ENCODE measurements at places on chromosomes 16 and 17.
A peak's percentile ranks its signal among the peaks of the same experiment; 100 is the strongest.

DNA sequence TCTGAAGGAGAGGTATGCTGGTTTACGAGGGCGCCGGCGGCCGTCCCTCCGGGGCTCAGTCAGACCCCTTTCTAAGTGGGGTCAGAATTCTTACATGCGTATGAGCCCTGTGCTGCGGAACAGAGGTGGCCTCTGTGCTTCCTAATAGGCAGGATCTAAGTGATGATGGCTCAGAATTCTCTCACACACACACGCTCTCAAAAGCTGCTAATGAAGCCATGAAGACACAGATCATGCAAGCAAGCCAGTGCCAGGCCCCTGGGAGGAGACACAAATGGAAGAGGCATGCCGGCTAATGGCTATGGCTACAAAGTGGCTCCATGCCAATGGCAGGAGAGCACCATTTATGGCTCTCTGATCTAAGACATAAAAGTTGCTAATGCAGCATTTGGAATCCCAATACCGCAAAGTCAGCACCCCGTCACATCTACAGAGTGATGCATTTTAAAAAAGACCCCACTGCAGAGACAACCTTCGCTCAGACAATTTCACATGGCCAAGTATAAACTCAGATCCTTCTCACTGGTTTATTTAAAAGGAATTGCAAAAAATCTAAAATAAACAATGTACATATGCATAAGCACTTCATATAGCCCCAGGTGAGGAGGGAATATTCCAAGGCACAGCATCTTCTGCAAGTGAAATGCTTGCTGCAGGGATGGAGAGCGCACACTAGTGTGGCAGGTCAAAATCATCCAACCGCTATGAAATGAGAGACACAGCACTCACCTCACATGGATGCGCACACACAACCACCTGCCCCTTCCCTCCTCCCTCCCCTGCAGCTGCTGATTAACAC, 24.5 kb downstream of the NPLOC4 start:
- no peak for DNase-seq

- no peak for DNase-seq
Observed at GRCh38 chr17:53449324-53449723, 373.4 kb upstream of the KIF2B start.

DNA sequence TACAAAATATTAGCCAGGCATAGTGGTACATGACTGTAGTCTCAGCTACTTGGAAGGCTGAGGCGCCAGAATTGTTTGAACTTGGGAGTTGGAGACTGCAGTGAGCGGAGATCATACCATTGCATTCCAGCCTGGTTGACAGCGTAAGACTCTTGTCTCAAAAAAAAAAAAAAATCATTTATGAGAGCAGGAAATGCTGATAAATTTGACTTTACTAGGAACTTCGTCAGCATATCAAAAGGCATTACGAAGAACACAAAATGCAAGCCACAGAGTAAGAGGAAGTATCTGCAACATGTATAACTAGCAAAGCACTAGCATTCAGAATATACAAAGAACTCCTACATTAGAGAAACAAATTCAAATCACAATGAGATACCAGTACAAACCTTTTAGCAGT, 279.3 kb downstream of the ZFHX3 start:
- DNase-seq = no peak

DNA sequence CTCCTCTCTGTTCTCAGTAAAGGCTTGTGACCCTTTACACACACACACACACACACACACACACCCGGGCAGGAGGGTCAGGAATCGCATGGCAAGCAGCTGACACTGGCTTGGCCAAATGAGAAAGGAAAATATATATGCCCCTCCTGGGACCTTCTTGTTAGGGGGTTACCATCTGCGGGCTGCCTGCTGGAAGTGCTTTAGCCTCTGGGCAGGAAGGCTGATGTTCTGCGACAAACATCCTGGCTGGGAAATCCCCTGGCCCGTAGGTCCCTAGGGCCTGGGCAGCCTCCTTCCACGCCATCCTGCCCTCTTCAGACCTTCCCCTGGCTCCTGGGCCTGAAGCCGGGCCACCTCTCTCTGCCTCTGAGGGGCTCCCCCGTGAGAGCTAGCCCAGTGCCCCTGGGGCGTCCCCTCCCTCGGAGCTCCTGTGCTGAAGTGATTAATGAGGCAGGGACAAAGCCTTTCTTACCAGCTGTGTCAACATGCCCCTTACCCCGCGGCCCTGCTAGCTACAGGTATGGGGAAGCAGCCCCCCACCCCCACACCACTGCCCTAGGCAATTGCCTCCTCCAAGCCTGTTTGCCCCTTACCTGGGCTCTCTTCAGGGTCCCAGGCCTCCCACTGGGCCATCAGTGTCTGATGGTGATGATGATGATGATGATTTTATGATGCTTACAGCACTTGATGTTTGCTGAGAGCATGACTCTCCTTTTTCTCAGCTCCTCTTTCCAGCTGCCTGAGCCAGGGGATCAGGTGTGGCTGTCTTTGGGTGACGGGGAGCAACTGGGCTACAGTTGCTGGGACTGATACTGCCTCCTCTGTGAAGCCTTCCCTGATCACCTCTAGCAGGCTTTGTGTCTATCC, 32.8 kb upstream of the ETV4 start:
- DNase-seq = peak; percentile 48

DNA sequence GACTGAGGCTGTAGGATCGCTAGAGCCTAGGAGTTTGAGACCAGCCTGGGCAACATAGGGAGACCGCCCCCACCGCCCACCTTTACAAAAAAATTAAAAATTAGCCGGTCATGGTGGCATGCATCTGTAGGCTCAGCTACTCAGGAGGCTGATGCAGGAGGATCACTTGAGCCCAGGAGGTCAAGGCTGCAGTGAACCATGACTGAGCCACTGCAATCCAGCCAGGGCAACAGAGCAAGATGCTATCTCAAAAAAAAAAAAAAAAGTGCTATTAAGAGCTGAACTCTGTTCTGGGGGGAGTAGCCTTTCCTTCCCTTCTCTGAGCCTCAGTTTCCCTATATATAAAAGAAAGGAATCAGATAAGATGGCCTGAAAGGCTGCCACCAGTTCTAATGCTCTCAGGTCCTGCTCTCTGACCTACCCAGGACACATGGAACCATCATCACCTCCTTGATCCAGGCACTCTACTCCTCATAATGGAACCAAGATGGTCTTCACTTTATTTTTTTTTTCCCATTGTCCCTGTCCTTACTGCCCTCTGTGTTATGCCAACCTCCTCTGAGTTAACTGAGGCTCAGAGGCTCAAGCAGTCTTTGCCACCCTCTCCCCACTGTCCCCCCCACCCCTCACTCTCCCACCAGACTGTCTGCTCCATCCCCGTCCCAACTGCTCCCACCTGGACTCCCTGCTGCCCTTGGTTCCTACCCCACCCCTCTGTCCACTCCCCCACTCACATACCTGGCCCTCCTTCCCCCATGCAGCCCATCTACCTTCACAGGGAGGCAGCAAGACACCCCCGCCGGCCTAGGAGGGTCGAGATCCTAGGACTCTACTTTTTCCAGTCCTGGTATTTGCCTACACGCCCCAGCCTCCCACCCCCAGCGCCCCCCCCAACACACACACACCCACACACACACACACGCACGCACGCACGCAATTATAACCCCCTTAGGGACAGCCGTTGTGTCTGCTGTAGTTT, 23.8 kb upstream of the EIF1 start:
- DNase-seq = no peak

DNA sequence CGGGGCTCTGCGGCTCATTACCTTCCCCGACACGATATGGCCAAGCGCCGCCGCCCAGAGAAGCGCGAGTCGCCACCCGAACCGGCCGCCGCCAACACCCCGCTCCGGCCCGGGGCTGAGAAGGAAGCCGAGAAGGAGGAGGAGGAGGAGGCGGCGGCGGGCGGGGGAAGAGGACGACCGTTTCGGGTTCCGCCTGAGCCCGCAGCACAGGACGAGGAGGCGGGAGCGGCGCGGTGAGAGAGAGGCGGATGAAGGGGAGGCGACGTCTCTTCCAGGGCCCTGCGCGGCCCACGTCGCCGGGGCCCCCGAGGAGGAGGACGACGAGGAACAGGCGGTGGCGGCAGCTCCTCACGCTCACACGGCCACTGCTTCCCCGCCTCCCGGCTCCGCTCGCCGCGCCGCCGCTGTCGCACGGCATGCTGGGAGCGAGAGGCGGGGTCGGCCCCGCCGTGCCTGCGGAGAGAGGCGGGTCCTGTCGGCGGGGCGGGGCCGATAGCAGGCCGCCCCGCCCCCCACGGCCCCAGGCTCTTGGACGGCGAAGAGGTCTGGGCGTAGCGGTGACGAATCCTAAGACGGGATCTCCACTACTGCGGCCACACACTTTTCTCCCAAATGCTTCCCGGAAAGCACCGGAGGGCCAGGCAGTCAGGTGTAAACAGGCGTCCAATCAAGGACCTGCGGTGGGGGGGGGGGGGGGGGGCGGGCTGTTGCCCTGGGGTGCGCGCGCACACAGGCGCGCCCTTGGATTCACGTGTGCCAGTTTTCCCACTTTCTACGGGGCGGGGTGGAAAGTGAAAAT, 97.3 kb upstream of the METTL9 start:
- peak; percentile 95 for DNase-seq

GRCh38 chr16:80984124-80984892, 22.4 kb downstream of the CMC2 start:
- no peak for DNase-seq

GRCh38 chr16:24991349-24991748, 23.8 kb downstream of the ARHGAP17 start:
- DNase-seq = no peak
